ENCODE measurements at places on chromosomes 5 and 9. TPM values are rescaled to one million over a fixed set of nuclear protein-coding genes. Genes with fewer than 3 reads are reported as not detected.

Gene ALDH1B1
- total RNA-seq = 45.2 TPM

Gene IRX1
- not detected for total RNA-seq

Gene PCDHGC5
- not detected for total RNA-seq

Gene ZNF883
- 0.65 TPM for total RNA-seq

Gene SPINK5
- not detected for total RNA-seq

Gene PCSK1
- total RNA-seq = 0.29 TPM

Gene TPPP
- 6.6 TPM for total RNA-seq

Gene PCDHB12
- not detected for total RNA-seq

Gene ENTPD2
- total RNA-seq = 4.7 TPM

Gene SLC4A9
- 0.02 TPM for total RNA-seq

Gene CDKN2B
- not detected for total RNA-seq

Measured in A549 treated with AZD2906 at 1 μM for 4 hours (cell line).